NCI-H2029 (cell line): ENCODE measurements at places on chromosomes 1 and 21.

DNA sequence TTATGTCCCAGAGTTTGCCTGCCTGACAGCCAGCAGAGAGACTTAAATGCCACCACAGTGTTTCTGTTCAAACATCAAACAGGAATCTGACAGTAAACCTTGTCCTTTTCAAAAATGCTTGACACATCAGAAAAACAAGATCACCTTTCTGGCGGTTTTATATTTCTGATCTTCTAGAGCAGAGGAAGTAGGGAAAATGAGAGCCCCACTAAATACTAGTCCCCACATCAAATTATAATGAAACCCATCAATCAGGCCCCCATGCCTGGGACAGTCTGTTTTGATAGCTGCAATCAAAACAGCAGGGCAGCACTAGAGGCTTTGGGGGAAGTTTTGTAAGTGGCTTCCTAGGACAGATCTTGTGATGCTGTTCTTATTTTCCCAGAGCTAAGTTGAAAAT lies 129.3 kb downstream of the CNIH3 start:
- DNase-seq = no peak

- no peak for DNase-seq
These were observed 81.0 kb downstream of the NOTCH2 start for GRCh38 chr1:119988306-119989062.

GRCh38 chr1:174023440-174023839 lies 1.3 kb upstream of the RC3H1 start:
- peak; percentile 61 for DNase-seq

- no peak for DNase-seq
These were observed 13.8 kb downstream of the WLS start for GRCh38 chr1:68218490-68218889.

DNA sequence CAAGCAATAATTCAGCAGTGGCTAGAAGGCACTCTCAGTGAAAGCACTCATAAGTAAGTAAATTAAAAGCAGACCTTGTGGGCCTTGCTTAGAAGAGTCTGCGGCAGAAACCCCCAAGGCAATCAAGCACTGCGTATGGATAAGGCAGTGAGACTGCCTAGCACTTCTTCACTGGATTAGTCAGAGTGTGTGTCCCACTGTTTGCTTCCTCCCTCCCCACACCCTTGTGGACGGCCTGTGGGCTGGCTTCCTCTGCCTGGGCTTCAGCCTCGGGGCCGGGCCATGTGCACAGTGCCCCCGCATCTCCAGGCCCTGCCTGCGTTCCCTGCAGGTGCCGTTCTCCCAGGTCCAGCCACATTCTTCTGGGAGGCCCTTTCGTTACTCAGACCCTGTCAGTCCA lies 23.8 kb downstream of the AGT start:
- no peak for DNase-seq

- DNase-seq = no peak
These were observed 135.6 kb upstream of the GJB5 start for GRCh38 chr1:34619256-34619655.

DNA sequence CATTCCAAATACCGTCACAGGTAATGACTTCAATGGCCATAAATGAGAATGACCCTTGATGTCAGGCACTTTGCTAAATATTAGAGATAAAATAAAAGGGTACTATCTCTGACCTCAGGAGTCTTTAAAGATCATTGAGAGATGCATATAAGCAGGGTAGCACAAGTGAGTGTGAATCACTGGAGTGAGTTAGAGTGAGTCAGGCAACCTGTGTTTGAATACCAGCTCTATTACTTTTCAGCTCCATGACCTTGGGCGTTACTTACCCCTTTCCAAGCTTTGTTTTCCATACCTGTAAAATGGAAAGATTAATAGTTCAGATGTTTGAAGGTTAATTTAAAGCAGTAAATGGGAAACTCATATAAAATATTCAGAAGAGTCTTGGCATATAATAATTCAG lies 1058.0 kb upstream of the ADGRL4 start:
- no peak for DNase-seq

GRCh38 chr1:163747261-163747660 lies 425.5 kb downstream of the NUF2 start:
- DNase-seq = no peak

DNA sequence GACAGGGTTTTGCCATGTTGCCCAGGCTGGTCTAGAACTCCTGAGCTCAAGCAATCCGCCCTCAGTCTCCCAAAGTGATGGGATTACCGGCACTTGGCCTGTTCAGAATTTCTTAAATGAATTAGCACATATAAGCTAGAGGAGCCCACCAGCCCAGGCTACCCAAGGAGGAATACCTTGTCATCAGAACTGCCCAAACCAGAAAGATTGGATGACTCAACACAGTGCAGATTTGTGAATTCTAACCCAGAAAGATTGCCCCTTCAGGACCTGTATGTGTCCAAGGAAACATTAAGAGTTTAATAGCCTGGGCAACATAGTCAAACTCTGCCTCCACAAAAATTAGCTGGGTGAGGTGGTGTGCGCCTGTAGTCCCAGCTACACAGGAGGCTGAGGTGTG lies 14.0 kb upstream of the LIN9 start:
- DNase-seq = no peak

GRCh38 chr1:207218512-207219362 lies 102.7 kb upstream of the CD55 start:
- DNase-seq = no peak

DNA sequence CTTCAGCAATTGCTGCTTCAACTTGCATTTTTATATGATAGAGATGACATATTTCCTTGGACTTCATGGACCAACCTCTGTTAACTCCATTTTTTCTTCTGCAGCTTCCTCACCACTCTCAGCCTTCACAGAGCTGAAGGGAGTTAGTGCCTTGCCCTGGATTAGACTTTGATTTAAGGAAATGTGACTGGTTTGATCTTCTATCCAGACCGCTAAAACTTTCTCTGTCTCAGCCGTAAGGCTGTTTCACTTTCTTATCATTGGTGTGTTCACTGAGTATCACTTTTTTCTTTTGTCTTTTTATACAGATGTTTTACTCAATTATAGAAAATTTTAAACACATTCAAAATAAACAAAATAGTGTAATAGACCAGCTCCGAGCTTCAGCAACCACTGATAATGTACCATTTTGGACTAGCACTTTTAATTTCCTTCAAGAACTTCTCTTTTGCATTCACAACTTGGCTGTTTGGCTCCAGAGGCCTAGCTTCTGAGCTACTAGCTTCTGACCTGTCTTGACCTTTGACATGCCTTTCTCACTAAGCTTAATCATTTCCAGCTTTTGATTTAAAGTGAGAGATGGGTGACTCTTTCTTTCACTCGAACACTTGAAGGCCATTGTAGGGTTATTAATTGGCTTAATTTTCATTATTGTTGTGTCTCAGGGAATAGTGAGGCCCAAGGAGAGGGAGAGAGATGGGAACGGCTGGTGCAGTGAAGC lies 9.3 kb downstream of the NEK7 start:
- DNase-seq = no peak

DNA sequence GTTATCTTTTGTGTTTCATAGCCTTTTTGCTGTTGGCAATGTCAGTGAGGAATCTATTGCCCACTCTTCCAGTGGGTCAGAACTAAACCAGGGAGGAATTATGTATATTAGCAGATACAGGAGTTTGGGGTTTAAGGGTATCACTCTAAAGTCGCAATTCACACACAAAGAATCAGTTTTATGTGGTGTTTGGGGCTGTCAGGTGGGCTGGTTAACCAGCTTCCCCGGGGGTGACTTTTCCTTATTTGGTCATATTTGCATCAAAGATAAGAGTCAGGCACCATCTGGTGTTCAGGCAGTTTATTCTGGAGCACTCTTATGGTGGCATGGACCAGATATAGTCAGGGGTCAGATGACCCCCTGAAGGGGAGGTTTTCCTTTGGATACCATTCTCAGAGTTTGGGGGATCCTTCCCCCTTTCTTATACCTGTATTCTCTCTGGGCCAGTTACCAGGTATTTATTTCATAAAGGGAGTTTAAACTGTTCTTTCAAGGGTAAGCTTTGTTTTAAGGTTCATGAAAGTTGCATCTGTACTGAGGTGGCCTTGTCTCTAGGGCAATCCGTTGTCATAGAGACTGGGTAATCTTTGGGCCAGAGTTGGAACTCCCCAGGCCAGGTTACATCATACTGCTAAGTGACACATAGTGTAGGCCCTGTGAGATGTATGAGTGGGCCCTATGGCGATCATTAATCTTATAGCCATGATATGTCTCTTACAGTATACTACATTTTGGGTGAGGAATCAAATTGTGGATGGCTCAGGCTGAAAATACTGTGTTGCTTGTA lies 148.2 kb downstream of the RWDD3 start:
- no peak for DNase-seq

DNA sequence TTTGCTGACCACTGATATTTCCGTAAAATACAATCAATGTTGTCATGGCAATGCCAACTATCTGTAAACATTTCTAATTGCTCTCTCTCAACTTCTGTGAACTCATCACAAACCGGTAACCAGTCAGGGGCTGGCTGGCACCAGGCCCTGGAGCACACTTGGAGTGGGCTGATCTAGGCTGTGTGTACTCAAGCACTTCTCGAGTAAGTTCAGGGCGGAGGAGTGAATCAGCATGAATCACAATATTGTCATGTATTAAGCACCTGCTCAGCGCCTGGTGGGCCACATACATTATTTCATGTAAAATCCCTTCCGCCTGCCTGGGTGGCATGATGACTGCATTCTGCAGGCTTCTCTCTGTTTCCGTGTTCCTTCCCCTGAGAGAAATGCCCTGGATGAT lies 212.4 kb downstream of the FOXD2 start:
- peak; percentile 99 for DNase-seq

DNA sequence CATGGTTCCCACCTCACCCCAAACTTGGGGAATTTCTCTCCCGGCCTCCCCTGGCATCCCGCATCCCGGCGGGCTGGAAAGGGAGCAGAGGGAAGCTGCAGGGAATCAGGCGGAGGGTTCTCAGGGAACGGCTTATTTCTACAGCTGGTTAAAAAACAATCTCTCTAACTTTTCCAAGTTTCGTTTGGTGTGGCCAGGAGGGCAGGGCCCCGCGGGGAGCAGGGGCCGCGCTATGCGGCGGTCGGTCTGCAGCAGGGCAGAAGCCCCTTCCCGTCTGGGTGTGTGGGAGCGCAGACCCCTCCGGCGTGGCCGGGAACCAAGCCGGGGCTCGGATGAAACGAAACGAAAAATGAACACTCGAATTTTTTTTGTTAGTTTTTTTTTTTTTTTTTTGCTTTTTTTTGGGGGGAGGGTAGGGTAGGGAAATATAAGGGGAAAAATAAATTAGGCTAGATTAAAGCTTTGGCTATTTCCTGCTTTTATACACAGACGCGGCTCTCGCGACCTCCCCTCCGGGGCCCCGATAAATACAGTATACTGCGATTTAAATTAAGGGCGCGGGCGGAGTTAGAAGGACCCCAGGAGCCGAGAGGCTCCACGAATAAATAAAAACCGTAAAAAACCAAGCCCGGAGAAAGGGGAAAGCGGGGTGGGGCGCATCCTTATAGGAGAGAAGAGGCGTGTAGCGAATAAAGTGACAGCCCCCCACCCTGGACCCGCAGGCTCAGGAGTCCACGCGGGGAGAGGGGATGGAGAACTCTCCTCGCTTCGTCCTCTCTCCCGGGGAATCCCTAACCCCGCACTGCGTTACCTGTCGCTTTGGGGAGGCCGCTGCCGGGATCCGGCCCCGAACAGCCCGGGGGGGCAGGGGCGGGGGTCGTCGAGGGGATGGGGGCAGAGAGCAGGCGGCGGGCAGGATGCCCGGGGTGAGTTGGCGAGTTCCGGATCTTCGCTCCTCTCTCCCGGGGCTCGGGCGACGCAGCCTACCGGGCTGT lies 2.1 kb downstream of the POU3F1 start:
- DNase-seq = no peak

DNA sequence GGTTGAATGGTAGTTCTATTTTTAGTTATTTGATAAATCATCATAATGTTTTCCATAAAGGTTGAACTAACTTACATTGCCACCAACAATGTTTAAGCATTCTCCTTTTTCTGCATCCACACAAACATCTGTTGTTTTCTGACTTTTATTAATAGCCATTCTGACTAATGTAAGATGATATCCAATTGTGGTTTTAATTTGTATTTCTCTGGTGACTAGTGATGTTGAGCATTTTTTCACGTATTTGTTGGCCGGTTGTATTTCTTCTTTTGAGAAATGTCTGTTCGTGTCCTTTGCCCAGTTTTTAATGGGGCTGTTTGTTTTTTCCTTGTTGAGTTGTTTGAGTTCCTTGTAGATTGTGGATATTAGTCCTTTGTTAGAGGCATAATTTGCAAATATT lies 24.6 kb upstream of the SLC35F3 start:
- no peak for DNase-seq

- no peak for DNase-seq
These were observed 27.4 kb downstream of the IL23R start for GRCh38 chr1:67193704-67194103.

GRCh38 chr1:72253132-72253531 lies 29.2 kb downstream of the NEGR1 start:
- no peak for DNase-seq

GRCh38 chr1:205961405-205961804 lies 18.1 kb upstream of the SLC26A9 start:
- DNase-seq = peak; percentile 14

DNA sequence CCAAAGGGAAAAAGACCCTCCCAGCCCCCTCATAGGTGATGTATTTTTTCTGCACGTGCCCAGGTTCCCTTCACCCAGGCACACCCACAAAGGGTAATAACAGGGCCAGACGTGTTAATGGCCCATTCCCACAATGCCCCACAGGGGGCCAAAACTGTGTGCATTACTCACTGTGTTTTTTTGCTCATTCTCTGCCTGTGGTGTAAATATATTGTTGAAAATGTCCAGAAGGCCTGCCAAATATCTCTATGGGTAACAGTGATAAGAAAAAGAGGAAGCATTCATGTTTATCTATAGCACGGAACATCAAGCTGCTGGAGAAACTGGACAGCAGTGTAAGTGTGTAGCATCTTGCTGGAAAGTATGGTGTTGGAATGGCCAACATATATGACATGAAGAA lies 21.9 kb downstream of the RHEX start:
- DNase-seq = no peak

DNA sequence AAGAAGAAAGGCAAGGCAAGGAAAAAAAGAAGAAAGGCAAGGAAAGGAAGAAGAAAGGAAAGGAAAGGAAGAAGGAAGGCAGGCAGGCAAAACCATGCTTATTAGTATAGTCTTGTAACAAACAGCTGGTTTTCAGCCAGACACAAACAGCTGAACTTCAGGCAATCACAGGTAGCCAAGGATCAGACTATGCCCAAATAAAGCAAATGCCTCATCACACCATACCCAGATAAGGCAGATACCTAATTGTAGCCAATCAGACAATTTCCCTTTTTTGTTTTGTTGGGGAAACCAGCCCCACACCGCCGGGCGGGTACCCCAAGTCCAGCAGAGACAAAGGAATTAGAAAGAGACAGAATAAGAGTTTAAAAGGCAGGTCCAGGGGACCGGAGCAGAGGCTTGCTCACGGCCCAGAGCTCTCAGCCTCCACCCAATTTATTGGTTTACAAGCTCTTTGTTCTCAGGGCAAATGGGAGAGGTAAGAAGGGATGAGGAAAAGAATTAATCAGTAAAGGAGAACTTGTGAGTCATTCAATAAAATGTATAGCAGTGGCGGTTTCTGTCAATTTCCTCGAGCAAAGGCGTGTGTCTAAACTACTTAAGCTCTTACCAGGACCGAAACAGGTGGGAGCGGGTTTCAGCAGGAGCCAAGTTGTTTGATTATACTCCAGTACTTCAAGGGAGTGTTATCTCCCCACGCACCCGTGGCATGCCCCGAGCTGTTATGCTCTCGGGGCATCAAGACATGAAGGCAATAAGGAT lies 886.8 kb downstream of the KCNT2 start:
- no peak for DNase-seq

GRCh38 chr1:15173863-15174614 lies 20.5 kb downstream of the TMEM51 start:
- DNase-seq = no peak

GRCh38 chr1:176033881-176034280 lies 173.2 kb downstream of the COP1 start:
- DNase-seq = no peak
